ENCODE measurements at places on chromosomes 4 and X.

- DNase-seq = peak; percentile 39
These were observed 23.6 kb downstream of the CA5B start for GRCh38 chrX:15761564-15762191.

- DNase-seq = no peak
These were observed 33.7 kb upstream of the HMX1 start for GRCh38 chr4:8905226-8905772.

GRCh38 chrX:79156818-79157217 is 12.3 kb downstream of the GPR174 start:
- DNase-seq = no peak

DNA sequence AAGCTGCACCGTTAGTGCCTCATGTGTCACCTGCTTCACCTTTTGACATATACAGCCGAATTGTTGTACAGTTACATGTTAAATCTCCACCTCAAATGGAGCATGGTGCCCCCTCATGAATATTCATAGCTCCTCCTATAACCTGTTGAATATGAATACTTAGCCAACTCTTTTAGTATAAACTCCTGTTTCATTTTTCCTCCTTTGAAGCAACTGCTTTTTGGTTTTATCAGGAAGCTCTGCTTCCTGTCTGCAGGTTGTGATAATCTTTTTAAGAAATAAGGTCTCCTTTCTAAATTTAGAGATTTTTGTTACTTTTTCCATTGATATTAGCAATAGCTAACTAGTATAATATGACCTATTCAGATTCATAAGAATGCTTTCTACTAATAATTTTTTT is 1429.2 kb upstream of the AGA start:
- DNase-seq = no peak

DNA sequence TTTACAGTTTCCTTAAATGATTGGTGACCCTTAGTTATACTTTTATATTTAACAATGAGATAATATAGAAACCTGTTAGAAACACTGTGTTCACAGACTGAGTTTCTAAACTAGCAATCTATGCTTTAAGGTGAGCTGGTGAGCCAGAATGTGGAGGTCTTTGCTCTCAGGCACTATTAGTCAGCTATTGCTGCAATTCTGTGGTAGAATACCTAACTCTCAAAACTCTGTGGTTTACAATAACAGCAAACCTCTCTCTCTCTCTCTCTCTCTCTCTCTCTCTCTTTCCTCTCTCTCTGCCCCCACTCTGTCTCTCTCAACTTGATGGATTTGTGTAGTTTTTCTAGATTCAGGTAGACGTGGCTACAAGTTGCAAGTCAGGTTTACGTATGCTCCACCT is 17.6 kb upstream of the LCORL start:
- no peak for DNase-seq
